Fibroblast of mammary gland (primary cell): ENCODE measurements at places on chromosomes 2 and 18.
A peak's percentile ranks its signal among the peaks of the same experiment; 100 is the strongest.

- peak; percentile 83 for DNase-seq
Measured at GRCh38 chr2:42102024-42102590, 54.3 kb downstream of the PKDCC start.

- no peak for DNase-seq
Measured at GRCh38 chr2:127563458-127564428, 28.3 kb downstream of the MYO7B start.

- DNase-seq = peak; percentile 53
Measured at GRCh38 chr18:28177828-28178635, 1.1 kb upstream of the CDH2 start.

DNA sequence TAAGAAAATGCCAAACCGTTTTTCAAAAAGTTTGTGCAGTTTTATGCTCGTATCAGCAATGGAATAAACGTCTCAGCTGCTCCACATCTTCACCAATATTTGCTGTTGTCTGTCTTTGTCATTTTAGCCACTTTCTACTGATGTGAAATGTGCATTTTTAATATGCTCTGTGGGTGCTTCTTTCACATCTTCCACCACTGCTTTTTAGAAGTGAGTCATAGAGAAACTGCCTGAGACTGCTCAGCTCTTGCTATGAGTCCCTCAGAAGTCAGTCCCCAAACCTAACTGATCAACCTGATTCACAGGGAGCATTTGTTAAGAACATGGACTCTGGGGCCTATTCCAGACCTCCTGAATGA, 41.0 kb upstream of the EPC2 start:
- no peak for DNase-seq

DNA sequence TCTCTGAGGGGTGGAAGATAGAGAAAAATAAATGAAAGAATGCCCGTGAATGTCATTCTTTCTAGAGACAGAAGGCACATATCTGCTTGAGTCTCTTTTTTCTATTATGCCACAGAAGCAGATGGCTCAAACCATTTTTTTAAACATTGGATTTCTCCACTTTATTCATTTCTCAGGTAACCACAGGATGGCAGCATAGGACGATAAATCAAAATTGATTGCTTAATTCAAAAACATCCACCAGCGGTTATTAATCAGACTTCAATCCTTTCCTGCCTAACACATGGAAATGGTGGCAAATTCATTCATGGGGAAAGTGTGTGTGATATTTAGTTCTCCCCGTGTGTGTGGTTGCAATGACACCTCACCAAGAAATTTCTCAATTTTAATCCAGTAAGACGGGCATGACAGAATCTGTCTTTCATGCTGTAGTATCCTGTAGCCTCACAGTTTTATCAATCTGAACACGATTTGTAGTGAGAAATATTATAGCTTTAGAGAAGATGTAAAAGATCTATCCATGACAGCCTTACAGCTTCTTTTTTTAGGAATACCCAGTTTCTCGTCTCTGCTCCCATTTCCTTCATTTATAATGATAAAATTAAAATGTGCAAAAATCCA, 72.2 kb downstream of the DSC3 start:
- DNase-seq = peak; percentile 17

DNA sequence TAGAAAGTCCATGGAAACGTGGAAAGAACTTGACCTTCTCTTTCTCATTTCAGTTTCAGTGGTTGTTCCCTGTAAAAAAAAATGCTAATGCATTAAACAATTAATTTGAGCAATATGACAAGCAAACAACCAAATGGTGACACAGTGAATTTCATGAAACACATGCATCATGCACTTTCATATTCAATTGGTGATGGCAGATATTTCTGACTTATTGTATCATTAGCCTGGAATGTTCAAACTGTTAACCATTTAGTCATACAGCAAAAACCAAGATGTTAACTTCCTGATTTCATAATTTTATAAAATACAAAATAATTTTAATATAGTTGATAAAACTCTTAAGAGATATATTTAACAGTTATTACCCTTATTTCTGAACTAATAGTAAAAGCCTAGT, 85.5 kb downstream of the SCN1A start:
- DNase-seq = peak; percentile 55

- DNase-seq = no peak
Measured at GRCh38 chr18:79065802-79066201, 3.4 kb upstream of the ATP9B start.

GRCh38 chr2:240416821-240417220, 18.6 kb upstream of the GPC1 start:
- no peak for DNase-seq

DNA sequence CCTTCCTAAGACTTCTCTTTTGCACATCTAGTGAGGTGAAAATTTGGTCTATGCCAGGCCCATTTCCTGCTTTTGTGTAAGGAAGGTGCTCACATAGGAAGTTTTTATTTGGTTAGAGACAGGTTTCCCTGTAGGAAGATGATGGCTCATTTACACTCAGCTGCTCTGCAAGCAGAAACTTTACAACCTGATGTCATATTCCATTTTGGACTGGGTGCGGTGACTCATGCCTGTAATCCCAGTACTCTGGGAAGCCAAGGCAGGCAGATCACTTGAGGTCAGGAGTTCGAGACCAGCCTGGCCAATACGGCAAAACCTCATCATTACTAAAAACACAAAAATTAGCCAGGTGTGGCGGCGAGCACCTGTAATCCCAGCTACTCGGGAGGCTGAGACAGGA, 35.8 kb downstream of the CASP10 start:
- peak; percentile 40 for DNase-seq

- DNase-seq = no peak
Measured at GRCh38 chr18:40875101-40875615, 1079.9 kb upstream of the PIK3C3 start.

DNA sequence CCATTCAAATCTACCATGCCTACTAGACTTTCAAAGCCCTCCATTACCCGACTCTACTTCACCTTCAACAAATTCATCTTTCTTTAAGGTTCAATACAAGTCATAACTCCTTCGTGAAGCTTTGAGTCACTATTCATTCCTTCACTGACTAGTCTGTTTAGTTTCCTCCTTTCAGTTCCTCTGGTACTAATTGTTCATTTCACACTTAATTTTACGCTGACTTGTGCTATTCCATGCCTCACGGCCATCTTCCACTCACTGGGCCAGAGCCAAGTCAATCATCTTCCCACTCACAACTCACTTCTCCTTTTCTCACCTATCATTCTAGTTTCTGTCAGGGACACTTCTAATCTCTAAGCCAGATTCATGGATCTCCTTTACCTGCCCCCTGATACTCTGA, 136.2 kb downstream of the MTX2 start:
- DNase-seq = no peak

- DNase-seq = peak; percentile 31
Measured at GRCh38 chr2:61471905-61472805, 1.3 kb upstream of the USP34 start.

- DNase-seq = no peak
Measured at GRCh38 chr2:9831670-9832069, 11.6 kb upstream of the TAF1B start.

GRCh38 chr2:219056896-219057708, 3.6 kb downstream of the IHH start:
- no peak for DNase-seq
